Skin of body (tissue), 3 donors: ENCODE measurements at places on chromosomes 2 and 18. TPM values are rescaled to one million over a fixed set of nuclear protein-coding genes. Genes with fewer than 3 reads are reported as not detected.

DNA sequence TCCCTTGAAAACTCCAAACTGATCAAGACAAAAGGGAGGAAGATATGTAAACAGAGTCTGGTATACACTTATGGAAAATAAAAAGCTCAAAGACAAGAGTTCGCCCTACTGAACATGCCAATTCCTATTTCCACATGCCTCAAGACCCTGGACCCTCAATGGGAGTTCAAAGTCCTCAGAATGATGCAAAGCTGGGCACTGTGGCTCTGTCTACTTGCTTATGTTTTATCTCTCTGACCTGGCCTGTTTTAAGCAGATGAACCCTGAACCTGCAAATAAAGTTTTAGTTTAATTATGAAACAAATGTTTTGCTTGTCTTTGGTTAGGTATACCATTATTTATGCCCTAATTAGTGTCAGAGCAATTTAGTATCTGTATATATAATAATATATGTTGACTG lies 22.6 kb downstream of the NR4A2 start:
- DNase-seq: no peak

- no peak for DNase-seq
Measured at GRCh38 chr18:48302736-48303135, 106.4 kb downstream of the ZBTB7C start.

- peak; percentile 37 for DNase-seq
Measured at GRCh38 chr18:53458944-53459580, 765.4 kb downstream of the MBD2 start.

The SULT1C3 gene
- not detected for total RNA-seq

The STARD6 gene
- total RNA-seq: not detected

DNA sequence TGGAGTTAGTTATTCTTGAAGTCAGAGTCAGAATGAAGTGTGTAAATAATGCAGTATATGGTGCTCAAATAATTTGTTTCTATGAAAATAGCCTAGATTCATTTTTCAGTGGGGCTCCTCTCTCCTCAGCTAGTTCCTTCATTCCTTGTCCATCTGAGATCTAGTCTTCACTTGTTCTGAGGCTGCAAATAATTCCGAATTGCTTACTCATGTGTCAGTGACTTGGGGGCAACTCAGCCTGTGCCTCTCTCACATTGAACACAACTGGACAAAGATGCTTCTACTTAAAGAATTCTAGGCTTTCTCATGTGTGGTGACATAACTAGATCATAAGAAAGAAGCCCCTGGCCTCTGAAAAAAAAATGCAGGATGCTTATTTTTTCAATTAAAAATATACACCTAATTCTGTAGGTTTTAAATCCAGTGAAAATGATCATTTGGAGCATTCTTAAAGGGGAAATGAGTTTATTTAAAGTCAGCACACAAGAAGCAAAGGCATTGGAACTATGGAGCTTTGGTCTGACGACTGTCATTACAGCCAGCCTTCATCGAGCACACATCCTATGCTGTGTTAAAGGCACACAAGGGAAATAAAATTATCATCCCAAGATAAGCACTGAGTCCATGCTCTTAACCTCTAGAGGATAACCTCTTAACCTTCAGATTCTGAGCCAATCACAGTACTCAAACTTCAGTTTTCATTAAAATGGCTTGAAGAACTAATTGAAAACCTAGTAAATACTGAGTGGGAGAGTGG lies 24.8 kb upstream of the SCN7A start:
- no peak for DNase-seq

GRCh38 chr2:1233281-1233680 lies 180.0 kb upstream of the TPO start:
- no peak for DNase-seq

- peak; percentile 50 for DNase-seq
Measured at GRCh38 chr2:8583400-8584173, 98.3 kb upstream of the ID2 start.

The FOXI3 gene
- 3.7 TPM for total RNA-seq

The TPO gene
- 0.49 TPM for total RNA-seq

DNA sequence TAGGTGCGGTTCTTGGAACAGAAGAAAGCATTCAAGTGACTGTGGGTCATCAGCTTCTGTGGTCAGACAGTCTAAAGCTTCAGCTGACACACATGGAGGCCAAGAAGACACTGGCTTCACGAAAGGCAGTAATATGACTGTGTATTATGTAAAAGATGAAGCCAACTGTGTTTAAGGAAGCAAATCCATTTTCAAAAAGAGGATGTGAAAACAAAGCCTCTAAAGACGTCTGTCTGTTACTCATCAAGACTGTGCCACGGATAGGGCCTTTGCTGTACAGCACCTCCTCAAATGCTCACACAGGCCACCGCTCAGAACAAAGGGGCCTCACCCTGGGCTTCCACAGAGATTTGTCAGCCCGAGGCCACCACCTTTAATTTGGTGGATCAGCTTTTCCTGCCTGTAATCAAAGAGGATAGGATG lies 21.1 kb upstream of the TMEM163 start:
- no peak for DNase-seq

The SLC9A2 gene
- total RNA-seq: 6.8 TPM

DNA sequence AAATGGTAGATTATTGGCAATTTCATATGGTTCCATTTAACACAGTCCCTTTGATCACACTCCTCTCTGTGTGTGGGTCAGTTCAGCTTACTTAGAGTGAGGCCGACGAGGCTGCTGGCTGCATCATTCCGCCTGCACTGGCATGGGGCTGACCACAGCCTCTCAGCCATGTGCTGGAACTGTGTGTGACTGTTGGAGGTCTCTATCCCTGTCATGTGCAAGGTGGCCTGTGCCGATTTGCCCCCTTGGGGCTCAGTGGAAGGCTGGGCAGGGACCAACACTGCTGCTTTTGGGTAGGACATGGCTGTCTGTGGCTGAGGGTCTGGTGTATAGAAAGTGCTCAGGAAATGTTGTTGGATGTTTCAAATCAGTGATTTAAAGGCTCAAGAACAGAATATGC lies 454.0 kb upstream of the HS6ST1 start:
- no peak for DNase-seq

DNA sequence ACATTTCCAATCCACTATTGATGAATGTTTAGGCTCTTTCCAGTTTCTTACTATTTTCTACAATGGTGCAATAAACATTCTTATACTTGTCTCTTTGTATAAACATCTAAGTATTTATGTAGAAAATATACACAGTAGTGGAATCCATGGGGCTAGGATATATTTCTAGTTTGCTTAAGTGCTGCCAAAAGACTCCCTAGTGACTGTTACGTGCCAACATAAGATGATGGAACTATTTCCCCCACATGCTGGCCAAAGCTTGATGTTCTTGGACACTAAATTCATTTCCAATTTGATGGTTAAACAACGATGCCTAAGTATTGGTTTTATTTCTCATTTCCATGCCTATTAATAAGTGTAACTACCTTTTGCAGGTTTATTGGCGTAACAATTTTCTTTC lies 378.4 kb upstream of the HNRNPA3 start:
- DNase-seq: peak; percentile 69
